ENCODE measurements at places on chromosomes 4 and X. TPM values are rescaled to one million over a fixed set of nuclear protein-coding genes. Genes with fewer than 3 reads are reported as not detected.

DNA sequence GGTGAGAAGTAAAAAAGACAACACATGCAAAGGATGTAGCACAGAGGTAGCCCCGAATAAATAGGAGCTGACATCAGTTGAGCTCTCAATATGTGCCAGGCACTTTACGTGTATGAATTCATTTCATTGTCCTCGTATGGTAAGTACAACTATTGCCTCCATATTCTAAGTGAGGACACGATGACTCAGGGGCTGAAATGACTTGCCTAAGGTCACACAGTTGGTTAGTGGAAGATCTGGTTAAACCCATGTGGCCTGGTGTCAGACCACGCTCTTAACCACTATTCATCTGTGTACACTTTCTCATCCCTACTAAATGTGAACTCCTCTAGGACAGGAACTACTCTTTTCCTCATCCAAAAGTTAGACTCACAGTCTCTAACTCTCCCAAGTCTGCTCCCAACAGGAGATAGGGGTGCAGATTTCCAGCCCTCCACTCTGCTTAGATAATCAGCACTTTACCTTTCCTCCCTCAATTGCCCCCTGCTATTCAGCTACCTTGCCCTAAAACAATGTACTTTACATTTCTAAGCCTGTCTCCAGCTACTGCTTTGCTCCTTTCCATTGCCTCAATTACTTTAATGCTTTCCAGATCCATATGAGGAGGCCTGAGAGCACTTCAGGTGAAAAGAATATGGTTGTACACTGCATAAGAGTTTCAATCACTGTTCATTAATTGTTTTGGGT lies 58.8 kb upstream of the LHFPL1 start:
- no peak for DNase-seq

DNA sequence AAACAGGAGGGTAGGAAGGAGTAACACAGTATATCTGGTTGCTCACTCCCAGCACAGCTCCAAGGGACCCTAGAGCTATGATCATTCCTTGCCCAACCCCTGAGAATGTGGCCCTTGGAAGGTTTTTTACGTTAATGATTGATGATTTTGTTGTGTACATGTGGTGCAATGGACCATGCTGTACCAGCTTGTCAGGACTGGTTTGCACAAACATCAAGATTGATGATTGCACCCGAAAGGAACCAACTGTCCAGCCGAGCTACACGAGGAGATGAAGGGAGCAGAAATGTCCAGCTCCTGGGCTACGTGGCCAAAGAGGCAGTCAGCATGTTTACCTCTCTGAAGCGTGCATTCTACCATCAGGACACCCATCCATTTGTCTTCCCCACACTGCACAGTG lies 83.2 kb upstream of the USP9X start:
- DNase-seq = no peak

The OPRPN gene
- total RNA-seq = 2.4 TPM

DNA sequence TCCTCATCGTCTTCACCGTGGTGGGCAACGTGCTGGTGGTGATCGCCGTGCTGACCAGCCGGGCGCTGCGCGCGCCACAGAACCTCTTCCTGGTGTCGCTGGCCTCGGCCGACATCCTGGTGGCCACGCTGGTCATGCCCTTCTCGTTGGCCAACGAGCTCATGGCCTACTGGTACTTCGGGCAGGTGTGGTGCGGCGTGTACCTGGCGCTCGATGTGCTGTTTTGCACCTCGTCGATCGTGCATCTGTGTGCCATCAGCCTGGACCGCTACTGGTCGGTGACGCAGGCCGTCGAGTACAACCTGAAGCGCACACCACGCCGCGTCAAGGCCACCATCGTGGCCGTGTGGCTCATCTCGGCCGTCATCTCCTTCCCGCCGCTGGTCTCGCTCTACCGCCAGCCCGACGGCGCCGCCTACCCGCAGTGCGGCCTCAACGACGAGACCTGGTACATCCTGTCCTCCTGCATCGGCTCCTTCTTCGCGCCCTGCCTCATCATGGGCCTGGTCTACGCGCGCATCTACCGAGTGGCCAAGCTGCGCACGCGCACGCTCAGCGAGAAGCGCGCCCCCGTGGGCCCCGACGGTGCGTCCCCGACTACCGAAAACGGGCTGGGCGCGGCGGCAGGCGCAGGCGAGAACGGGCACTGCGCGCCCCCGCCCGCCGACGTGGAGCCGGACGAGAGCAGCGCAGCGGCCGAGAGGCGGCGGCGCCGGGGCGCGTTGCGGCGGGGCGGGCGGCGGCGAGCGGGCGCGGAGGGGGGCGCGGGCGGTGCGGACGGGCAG lies 792 bp downstream of the ADRA2C start:
- no peak for DNase-seq

DNA sequence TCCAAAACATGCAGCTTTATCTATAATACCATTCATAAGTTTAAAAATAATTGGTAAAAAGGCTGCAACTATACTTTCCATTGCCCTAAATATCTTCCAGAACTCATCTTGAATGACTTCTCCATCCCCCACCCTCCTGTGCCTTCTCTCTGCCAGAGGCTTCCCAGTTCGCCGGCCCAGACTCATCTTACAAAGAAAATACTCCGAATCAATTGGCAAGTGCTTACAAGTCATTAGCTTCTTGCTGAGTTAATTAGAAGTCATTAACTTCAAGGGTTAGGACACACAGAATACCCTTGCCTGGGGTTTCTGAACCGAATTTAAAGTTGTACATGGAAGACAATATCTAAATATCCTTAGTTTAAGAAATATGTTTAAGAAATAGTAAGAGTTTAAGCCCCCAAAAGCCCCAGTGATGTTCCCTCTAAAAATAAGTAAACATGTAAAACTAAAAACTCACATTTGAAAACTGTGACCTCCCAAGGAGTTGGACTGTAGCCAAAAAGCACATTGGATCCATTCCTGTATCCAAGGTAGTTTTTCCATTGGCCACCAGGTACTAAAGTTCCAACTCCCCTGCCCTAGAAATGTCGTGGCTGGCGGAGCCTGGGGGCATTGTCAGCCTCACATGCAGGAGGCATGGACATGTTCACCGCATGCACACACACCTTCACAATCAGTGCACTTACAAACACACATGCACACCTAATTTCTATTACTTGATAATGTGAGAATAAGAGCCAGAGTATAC lies 535.2 kb upstream of the FAT1 start:
- no peak for DNase-seq

GRCh38 chr4:61520166-61520565 lies 320.0 kb downstream of the ADGRL3 start:
- peak; percentile 27 for DNase-seq

DNA sequence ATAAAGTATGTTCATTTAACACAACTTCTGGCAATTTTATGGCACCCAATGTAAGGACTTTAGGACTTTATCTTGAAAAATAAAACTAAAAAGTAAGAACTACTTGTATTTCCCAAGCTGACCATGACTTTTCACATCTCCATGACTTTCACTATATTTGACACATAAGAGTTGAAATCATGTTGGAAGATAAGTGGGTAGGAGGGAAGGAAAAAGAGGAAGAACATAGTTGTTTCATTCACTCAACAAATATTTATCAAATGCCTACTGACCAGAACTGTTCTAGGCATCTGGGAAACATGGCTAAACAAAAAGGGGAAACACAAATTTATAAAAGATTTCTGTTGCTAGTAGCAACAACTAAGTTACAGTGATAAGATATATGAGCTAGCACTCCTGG lies 16.0 kb downstream of the SCLT1 start:
- no peak for DNase-seq

- DNase-seq = no peak
Measured at GRCh38 chrX:77396781-77397180, 50.4 kb upstream of the FGF16 start.

The EGFL6 gene
- total RNA-seq = 95.3 TPM

The CCDC120 gene
- 1.7 TPM for total RNA-seq

GRCh38 chr4:158172261-158173258 lies at the start of gene GASK1B:
Gene GASK1B, minus strand, starts transcription at chr4:158173025. Its CDS starts 1,650 bp downstream, at chr4:158171375.
- peak; percentile 88 for DNase-seq

DNA sequence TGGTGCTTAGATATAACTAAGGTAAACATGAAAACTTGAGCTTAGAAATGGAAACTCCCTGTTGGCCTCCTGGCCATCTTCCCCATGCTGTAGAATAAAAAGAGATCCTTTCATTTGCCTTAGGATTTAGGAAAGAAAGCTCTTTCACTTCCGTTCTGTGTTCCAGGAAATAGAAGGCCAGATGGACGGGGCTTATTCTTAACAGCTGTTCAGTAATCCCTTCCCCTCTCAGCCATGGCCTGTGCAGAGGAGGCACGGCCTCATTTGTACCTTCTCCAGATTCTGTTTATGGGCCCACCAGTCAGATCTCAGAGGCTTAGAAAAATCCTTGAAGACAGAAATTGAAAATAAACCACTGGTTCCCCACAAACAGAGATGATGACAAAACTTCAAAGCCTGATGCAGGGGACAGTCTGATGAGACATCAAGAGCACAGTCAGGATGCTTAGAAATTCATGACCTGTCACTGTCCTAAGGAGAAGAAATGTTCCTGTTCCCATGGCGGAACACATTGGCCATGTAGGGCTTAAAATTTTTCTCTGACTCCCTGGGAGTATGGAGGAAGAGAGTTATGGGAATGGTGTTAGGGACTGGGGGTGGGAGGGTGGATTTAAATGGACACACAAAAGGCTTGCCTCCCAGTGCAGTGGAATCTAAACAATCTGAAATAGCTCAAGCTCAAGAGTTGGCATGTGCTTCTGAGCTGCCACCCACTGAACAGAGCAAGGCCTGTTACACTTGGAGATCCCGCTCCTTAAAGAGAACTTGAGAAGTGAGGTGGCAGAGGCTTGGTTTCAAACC lies 188.8 kb downstream of the SOWAHB start:
- DNase-seq = peak; percentile 76

The TRAPPC11 gene
- 64.5 TPM for total RNA-seq

The SGMS2 gene
- total RNA-seq = 84.0 TPM

GRCh38 chr4:94302191-94302590 lies 40.4 kb downstream of the HPGDS start:
- DNase-seq = no peak

DNA sequence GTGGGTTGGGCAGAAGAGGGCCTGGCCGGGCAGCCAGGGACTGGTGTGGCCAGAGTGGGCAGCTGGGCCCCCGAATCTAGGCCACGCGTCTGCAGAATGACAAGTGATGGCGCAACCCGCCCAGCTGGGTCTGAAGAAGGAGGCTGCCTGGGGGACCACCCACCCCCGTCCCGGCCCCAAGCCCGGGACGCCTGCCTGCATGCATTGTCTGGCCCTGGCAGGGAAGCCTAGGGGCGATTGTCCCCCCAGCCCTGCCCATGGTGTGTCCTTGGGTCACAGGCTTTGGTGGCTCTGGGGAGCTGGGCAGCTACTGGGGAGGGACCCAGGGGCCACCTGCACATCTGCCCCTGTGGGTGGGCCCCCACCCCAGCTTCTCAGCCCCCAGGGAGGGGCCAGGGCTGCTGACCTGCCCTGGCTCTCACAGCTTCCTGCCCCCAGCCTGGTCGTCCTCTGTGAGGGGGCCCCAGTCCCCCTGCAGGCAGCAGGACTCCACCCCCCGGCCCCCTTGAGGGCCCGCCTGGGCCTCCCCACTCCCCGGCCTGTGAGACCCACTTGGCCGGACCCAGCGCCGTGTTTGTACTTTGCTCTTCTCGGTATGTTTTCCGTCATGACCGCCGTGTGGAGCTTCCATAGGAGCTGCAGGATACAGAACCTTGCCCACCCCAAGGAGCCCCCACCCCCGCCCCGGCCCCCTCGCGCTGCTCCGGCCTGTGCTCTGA lies 4.9 kb downstream of the FGFR3 start:
- DNase-seq = no peak

The ERVMER34-1 gene
- total RNA-seq = 3.9 TPM

The ADH1C gene
- total RNA-seq = 5.3 TPM

The PLAC1 gene
- 8.4 TPM for total RNA-seq

DNA sequence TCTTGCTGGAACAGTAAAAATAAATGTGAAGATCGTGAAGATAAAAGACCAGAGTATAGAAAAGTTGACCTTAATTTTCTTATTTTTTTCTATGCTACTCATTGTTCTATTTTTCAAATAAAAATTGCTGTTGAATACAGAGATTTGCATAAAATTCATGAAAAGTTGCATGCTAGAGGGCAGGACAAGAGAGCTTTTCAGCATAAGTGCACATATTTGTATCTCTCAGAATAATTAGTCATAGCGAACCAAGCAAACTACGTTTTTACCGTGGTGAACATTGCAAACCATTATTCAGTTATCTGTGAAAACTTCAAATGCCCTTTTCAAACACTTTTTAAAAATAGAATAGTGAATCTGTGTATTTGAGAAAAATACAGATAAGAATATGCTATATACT lies 26.4 kb upstream of the AFF2 start:
- DNase-seq = no peak

The ZAR1 gene
- total RNA-seq = 0.48 TPM

The GAR1 gene
- 7.0 TPM for total RNA-seq

DNA sequence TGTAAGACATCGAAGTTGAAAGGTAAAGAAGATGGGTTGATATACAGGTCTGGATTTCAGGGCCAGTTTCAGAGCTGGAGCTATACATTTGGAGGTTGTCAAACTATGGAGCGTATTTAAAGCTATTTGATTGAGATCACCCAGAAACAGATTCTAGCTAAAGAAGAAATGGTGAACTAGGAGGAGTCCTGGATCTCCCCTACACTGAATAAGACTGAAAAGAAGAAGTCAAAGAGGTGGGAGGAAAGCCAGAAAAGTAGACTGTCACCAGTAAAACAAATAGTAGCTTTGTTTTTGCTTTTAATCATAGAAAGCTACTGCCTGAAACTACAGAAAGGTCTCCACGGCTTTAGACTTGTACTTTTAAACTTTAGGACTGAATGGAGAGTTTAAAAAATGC lies 5.0 kb upstream of the NDP start:
- no peak for DNase-seq

The CEP135 gene
- total RNA-seq = 28.6 TPM

The PABPC1L2A gene
- not detected for total RNA-seq

DNA sequence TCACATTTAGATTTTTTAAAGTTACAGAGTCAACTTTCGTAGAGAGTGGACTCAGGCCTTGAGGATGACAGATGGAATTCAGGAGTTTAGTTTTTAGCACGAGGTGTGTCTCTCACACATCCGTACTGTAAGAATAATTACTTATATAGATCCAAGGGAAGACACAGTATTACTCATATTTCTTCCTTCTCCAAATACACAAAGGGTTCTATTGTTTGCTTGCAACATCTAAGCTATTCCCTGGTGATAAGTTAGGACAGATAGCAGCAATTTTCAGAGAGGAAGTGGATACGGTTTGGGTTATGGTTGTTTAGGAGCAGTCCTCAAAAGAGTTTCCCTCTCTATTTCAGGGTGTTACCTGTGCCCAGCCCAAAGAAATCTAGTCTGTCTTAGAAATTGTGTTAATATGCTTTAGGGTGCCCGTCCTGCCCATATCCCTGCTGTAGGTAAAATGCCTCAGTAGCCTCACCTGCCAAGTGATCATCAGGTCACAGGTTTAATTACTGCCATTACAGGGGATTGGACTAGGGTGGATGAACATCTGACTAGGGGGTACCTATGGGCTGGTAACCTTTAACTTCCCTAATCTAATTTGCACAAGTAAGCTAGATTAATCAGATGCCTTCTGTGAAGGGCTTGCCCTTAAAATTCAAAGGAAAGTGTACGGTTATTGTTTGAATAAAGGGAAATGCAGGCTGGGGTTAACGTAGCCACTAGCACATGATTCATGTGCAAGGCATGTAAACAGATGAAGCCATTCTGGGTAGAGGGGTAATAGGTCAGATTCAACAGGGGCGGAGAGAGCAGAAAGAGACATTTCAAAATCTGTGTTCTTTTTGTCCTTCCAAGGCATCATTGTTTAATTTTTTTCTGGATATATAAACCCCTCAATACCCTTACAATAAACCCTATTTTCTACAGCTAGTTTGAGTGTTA lies 8.7 kb upstream of the PPP3CA start:
- DNase-seq = no peak

Data from umbilical cord (tissue), 2 donors.